ENCODE measurements at places on chromosomes 4 and X.

GRCh38 chr4:180636696-180637404, 1606.4 kb upstream of the TENM3 start:
- ATAC-seq, result no peak

DNA sequence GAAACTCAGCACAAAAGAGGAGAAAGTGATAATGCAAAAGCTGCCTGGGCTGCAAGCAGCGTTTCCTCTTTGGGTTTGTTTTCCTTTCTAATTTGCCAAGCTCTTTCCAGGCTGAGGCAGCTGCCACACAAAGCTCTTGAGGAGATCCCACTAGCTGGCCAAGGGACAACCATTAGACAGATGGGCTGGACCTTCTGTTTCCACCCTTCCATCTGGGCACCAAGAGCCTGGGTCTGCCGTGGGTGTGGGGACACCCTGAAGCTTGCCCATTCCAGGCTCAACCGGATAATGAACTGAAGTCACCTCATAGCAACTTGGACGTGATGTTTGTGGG, 194.6 kb upstream of the C1QTNF7 start:
- ATAC-seq, result peak; percentile 27

- ATAC-seq, result no peak
Observed at GRCh38 chr4:90189946-90190345, 62.8 kb downstream of the CCSER1 start.

DNA sequence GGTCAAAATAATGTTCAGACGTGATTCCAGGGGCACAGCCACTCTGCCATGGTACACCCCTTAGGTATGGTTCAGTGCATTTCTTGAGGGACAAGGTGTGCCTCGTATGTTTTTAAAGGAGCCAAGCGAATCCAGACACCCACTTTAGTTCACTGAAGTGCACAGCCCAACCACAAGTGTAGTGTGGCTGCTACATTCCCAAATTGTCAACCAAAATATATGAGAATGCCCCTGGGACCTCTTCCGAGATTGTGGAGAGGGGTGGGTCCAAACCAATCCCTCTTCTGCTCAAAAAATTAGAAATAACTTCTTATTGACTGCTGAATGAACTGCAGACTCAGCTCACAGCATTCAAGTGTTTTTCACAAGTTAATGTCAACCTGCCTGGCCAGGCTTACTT, 7.4 kb upstream of the BRS3 start:
- ATAC-seq, result no peak

DNA sequence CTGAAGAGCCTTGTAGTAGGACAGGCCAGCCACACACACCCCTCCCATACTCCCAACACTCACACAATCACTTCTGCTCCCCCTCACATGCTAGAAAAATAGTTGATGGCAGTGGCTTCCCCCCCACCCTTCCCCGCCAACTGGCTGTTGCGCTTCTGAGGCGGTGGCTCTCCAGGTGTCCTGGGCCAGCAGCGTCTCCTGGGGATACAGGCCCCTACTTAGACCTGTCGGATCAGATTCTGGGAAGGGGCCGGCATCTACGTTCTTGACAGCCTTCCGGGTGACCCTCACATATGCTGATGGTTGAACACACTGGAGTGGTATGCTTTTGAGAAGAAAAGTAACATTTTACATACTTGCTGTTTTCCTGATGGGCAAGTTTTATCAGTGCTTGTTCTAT, 39.9 kb downstream of the TNIP2 start:
- no peak for ATAC-seq

- no peak for ATAC-seq
Observed at GRCh38 chrX:107716118-107716684, 59.4 kb downstream of the TSC22D3 start.

All from activated T-helper 17 cell treated with anti-CD3 and anti-CD28 coated beads, Interleukin-2, amount 50 U/mL, for 72 hours (primary cell).